ENCODE measurements at places on chromosomes 3 and 15.

- H3K36me3 ChIP-seq = no peaks in the 10 kb centered on the region
- H3K4me1 ChIP-seq = peaks cover 20% of the 10 kb centered on the region
- DNase-seq = no peak
- no peaks in the 10 kb centered on the region for H3K27me3 ChIP-seq
- no peak overlapping the region for H3K4me3 ChIP-seq
Measured at GRCh38 chr3:49602877-49603411, 48.7 kb downstream of the BSN start.

DNA sequence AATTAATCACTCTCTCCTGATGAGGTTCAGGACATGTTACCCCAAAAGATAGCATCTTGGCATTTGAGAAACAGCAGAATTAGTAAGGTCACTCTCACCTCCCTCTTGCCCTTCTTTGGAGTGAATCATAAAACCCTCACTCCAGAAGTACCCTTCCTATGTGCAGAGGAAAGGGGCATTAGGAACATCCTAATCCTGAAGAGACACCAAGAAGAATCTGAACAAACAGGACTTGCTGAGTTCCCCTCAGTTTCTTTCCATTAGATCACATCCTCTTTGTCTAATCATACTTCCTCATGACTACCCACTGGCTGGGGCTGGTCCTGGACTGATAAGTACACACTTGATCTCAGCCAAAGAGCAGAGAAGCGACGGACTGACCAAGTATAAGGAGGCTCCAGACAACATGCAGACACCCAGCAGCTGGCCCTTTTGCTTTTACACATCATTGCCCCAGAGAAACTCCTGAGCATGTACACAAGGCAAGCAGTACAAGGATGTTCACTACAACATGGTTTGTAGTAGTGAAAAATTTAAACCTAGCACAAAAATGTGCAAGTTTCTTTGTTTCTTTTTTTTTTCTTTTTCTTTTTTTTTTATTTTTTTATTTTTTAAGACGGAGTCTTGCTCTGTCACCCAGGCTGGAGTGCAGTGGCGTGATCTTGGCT is 15.0 kb upstream of the TM6SF1 start:
- DNase-seq = no peak
- no peak overlapping the region for H3K27ac ChIP-seq
- H3K36me3 ChIP-seq = no peaks in the 10 kb centered on the region

DNA sequence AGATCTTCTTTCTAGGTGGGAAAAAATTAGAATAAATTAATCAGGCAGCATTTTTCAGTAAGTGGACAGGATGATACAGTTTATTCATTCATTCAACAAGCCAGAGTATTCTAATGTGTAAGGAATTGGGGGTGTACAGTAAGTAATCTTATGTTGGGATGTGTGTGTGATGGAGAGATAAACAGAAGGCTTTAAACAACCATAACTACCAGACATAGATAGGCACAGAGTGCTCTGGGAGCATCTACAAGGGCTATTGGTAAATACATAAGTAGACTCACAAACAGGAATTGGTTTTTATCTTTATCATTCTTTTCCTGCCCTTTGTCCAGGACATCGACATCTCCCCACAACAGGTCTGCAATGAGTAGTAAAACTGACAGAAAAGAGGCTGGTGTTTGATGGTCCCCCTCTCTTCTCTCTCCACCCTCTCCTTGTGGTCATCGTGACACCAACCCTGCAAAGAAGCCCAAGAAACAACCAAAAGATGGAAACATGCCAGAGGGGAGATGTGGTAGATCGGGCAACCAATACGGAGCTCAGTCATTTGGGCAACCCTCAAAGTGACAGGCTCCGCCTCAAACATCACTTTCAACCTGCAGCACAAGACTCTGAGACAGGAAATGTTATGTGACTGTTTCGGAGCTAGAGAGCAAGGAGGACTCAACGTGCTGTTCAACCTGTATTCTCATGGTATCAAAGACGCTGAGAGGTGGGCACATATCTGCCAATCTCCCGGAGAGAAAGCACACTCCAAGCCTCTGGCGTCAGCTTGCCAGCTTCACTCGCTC is 28.7 kb upstream of the B3GNT5 start:
- peak overlapping the region; percentile 56 for H3K27ac ChIP-seq
- H3K4me1 ChIP-seq = peaks cover 12% of the 10 kb centered on the region
- no peaks in the 10 kb centered on the region for H3K27me3 ChIP-seq

GRCh38 chr3:21783839-21784238 is 32.8 kb upstream of the ZNF385D start:
- no peaks in the 10 kb centered on the region for H3K27me3 ChIP-seq
- no peak overlapping the region for H3K27ac ChIP-seq
- no peak for DNase-seq
- H3K4me3 ChIP-seq = no peak overlapping the region
- H3K36me3 ChIP-seq = no peaks in the 10 kb centered on the region

DNA sequence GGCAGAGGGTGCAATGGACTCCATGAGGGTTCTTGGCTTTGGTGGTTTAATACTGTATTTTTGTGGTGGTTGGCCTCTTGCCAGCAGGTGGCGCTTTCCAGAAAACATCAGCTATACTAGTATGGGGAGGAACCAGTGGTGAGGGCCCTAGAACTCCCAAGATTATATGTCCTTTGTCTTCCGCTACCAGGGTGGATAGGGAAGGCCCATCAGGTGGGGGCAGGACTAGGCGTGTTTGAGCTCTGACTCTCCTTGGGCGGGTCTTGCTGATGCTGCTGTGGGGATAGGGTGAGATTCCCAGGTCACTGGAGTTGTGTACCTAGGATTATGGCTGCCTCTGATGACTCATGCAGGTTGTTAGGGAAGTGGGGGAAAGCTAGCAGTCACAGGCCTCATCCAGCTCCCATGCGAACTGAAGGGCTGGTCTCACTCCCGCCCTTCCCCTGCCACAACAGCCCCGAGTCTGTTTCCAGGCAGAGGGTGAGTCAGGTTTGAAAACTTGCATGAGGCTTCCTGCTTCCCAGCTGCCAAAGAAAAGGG is 357.7 kb downstream of the OTOL1 start:
- DNase-seq = no peak
- no peak overlapping the region for H3K27ac ChIP-seq
- H3K27me3 ChIP-seq = no peaks in the 10 kb centered on the region
- H3K36me3 ChIP-seq = no peaks in the 10 kb centered on the region

GRCh38 chr3:132569580-132569979 is 27.5 kb upstream of the ACKR4 start:
- no peak overlapping the region for H3K27ac ChIP-seq
- H3K4me3 ChIP-seq = no peak overlapping the region
- H3K4me1 ChIP-seq = no peaks in the 10 kb centered on the region
- H3K27me3 ChIP-seq = no peaks in the 10 kb centered on the region
- DNase-seq = no peak

DNA sequence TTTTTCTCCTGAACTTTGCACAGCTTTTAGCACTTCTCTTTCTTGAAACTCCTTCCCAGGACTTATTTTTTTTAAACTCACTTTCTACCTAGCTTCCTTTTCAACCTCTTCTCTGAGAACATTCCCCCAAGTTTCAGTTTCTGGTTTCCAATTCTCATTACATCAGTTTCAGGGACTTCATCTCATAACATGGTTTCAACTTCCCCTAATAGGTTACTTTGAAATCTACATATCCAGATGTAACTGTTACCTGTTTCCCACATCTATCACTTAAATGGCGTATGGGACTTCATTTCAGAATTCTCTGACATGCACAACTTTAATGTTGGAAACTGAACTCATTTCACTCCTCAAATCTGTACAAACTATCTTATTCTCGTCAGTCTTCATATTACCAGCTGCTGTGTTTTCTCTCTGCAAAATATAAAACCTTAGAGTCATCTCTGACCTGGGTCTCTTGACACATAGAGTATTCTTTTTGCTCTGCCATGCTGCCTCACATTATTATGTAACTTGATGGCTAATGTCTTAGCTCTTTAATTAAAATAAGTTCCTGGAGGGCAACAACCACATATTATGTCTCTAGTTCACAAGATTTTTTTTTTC is 58.4 kb downstream of the NME9 start:
- DNase-seq = no peak
- H3K27me3 ChIP-seq = no peaks in the 10 kb centered on the region
- peak overlapping the region; percentile 69 for H3K27ac ChIP-seq
- H3K4me3 ChIP-seq = no peak overlapping the region
- peaks cover 42% of the 10 kb centered on the region for H3K36me3 ChIP-seq

DNA sequence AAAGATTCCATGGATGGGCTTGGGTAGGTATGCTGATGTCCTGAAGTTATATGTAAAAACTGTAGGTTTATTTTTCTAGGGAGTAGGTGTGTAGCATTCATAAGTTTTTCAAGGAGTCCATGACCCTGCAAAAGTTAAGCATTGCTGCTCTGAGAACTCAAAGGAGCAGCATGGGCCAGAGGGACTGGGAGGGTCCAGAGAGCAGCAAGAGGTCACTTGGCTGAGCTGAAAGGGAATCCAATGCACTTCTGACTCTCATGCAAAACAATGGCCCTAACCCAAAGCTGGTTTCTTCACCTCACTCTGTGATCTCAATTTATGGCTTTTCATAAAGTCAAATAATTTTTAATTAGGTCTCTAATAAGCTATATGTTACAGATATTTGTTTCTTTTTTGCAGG is 198.3 kb upstream of the GOLGA6L4 start:
- DNase-seq = no peak
- H3K4me3 ChIP-seq = no peak overlapping the region
- peaks cover 1% of the 10 kb centered on the region for H3K36me3 ChIP-seq
- no peak overlapping the region for H3K27ac ChIP-seq
- H3K27me3 ChIP-seq = peaks cover 32% of the 10 kb centered on the region

GRCh38 chr3:50221411-50222168 is 14.4 kb upstream of the GNAI2 start:
- H3K4me3 ChIP-seq = no peak overlapping the region
- no peak for DNase-seq
- H3K27ac ChIP-seq = no peak overlapping the region
- H3K4me1 ChIP-seq = peaks cover 7% of the 10 kb centered on the region
- H3K36me3 ChIP-seq = peaks cover 2% of the 10 kb centered on the region
- no peaks in the 10 kb centered on the region for H3K27me3 ChIP-seq

DNA sequence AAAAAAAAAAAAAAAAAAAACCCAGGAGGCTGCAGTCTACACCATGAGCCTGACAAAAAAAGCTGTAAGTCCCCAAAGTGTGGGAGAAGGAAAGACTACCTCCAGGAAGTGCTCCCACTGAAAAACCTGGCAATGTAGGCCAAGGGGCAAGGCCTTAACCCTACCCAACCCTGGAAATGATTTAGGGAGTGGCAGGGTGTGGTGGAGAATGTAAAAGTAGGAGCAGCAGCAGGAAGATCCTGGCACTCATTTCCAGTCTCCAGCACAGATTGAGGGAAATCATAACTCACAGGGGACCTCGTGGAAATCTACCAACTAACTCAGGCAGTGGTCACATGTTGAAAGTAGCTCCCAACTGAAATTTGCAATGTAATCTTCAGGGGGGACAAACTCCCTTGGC is 839.5 kb downstream of the EPHA3 start:
- H3K27me3 ChIP-seq = no peaks in the 10 kb centered on the region
- H3K27ac ChIP-seq = no peak overlapping the region
- H3K4me3 ChIP-seq = no peak overlapping the region
- no peaks in the 10 kb centered on the region for H3K4me1 ChIP-seq

- H3K27ac ChIP-seq = no peak overlapping the region
- peaks cover 36% of the 10 kb centered on the region for H3K27me3 ChIP-seq
- no peaks in the 10 kb centered on the region for H3K4me1 ChIP-seq
Measured at GRCh38 chr15:66587020-66587419, 21.2 kb upstream of the LCTL start.

DNA sequence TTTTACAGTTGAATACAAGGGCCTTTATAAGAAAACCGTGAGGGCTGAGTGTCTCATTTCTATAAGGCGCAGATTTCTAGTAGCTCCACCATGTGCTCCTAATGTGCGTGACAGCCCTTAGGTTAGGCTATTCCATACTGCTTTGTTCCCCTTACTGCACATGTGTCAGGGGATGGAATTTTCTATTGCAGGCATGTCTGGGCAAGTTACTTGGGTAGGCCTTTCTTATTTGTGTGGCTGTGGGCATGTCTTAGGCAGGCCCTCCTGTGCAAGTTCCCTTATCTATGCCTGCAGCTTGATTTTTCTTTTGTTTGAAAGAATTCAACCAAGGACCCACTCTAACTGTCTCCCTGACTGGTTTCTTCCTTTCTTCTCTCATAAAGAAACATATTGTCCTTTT is 434.2 kb upstream of the CNTN3 start:
- H3K4me3 ChIP-seq = no peak overlapping the region
- DNase-seq = no peak
- no peaks in the 10 kb centered on the region for H3K36me3 ChIP-seq
- H3K27ac ChIP-seq = no peak overlapping the region

- H3K4me3 ChIP-seq = no peak overlapping the region
- H3K36me3 ChIP-seq = peaks cover 44% of the 10 kb centered on the region
- H3K27ac ChIP-seq = peak overlapping the region; percentile 16
- H3K27me3 ChIP-seq = no peaks in the 10 kb centered on the region
- no peak for DNase-seq
- H3K4me1 ChIP-seq = peaks cover 14% of the 10 kb centered on the region
Measured at GRCh38 chr15:65740148-65740547, 51.9 kb downstream of the DENND4A start.

DNA sequence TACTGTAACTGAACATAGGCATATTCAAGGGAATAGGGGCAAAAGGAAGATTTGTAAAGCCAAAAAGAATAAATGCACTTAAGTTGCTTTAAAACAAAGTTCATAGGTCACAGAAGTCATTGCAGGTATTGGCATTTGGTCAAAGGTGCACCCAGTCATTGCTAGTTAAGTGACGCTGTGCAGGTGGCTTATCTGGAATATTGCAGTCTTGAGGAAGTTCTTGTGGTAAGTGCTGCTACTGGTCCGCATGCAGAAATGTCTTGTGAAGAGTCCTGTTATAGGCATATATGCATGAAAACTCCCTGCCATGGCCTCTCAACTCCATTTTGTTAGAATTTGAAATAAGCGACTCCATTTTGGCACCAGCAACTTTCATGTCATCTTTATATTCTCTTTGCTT is 293.1 kb downstream of the GBE1 start:
- no peak for DNase-seq
- H3K27me3 ChIP-seq = no peaks in the 10 kb centered on the region
- H3K36me3 ChIP-seq = no peaks in the 10 kb centered on the region
- H3K4me3 ChIP-seq = no peak overlapping the region
- no peaks in the 10 kb centered on the region for H3K4me1 ChIP-seq

- no peaks in the 10 kb centered on the region for H3K36me3 ChIP-seq
- no peaks in the 10 kb centered on the region for H3K27me3 ChIP-seq
- H3K27ac ChIP-seq = peak overlapping the region; percentile 69
- peak overlapping the region; percentile 8 for H3K4me3 ChIP-seq
- no peak for DNase-seq
Measured at GRCh38 chr3:28088811-28089526, 152.4 kb upstream of the CMC1 start.

DNA sequence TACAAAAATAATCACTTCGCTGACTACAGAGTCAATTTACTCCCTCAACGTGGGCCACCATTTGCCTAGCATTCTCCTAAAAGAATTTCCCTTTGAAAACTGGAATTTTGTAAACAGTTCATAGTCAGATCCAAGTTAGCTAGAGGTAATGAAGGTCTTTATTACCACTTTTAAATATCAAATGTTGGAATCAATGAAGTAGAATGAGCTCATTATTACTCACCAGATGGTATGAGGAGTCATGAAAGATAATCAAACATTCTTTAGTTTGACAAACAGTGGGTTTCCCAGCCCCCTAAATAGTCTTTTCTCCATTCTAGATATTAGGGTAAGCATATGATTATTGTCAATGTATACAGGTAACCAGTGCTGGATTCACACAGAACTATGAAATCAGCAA is 455.7 kb upstream of the THBS1 start:
- H3K36me3 ChIP-seq = no peaks in the 10 kb centered on the region
- H3K4me3 ChIP-seq = no peak overlapping the region
- H3K4me1 ChIP-seq = no peaks in the 10 kb centered on the region
- no peak overlapping the region for H3K27ac ChIP-seq

- H3K27me3 ChIP-seq = peaks cover 40% of the 10 kb centered on the region
- H3K4me1 ChIP-seq = peaks cover 4% of the 10 kb centered on the region
- no peak overlapping the region for H3K27ac ChIP-seq
- no peak overlapping the region for H3K4me3 ChIP-seq
- no peaks in the 10 kb centered on the region for H3K36me3 ChIP-seq
Measured at GRCh38 chr15:73755946-73756345, 2.8 kb upstream of the INSYN1 start.
